ENCODE measurements at places on chromosomes 11 and 22.
A peak's percentile ranks its signal among the peaks of the same experiment; 100 is the strongest.

DNA sequence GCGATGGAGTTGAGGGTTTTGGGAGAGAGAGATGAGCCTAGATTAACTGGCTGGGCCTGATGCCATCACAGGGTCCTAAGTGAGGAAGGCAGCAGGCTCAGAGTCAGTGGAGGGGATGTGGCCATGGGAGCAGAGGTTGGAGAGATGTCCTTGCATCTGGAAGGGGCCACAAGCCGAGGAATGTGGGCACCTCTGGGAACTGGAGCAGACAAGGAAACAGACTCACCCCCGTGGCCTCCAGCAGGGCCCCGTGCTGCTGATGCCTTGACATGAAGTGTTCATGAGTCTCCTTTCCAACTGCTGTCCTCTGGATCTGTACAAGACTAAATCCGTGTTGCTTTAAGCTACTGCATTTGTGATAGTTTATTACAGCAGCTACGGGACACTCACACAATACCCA is 49.2 kb downstream of the SHISAL1 start:
- no peak for DNase-seq

DNA sequence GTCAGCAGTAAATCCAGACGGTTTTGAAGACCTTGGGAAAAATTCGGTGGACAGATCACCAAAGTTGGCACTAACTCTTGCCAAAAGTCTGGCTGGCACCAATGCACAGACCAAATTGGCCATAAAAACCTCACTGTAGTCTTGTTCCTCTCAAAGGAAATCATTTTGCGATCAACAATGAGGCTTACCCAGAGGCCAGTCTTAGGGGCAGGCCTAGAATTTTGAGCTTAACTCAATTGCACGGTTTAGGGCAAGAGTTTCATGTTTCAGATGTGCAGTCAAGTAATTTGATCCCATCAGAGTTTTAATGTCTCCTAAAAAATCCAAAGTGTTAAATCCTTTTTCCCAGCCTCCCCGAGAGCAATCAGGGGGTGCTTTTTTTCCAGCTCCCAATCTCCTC is 19.0 kb downstream of the MPPED2 start:
- DNase-seq = no peak

DNA sequence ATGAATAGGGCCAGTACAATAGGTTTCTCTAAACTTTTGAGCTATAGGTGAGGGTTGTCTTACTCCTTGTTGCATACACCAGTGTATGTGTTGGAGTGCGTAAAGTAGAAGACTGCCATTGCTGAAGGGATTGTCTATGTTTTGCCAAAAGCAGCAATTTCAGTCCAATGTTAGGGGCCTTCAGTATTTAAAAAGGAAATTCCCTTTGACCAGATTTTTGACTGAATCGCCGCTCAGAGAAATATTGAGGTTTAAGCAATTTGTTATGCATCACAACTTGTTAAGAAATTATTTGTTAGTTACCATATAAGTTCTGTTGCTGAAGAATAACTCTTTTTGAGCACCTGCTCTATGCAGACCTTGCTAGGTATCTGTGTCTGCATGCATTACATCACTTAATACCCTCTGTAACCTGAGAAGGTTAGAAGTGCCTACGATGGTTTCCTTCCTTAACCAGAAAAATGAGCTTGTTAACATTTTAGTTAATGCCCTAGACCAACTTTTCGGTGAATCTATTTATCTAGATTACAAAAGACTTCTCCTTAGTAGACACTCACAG is 33.9 kb downstream of the MMP20 start:
- DNase-seq = no peak

GRCh38 chr11:18769802-18770456 is 21.7 kb downstream of the PTPN5 start:
- no peak for DNase-seq

GRCh38 chr22:48794906-48795305 is 1032.8 kb downstream of the BRD1 start:
- DNase-seq = no peak

DNA sequence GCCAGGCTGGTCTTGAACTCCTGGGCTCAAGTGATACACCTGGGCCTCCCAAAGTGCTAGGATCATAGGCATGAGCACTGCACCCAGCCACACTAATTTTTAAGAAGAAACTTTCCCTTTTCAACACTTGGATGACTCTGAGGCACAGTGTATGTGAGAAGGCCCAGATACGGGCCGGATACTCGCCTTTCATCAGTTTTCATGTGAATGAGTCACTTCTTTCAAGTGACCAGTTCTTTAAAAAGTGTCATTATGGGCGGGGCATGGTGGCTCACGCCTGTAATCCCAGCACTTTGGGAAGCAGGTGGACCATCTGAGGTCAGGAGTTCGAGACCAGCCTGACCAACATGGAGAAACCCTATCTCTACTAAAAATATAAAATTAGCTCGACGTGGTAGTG is 120.8 kb downstream of the CTTN start:
- DNase-seq = no peak

DNA sequence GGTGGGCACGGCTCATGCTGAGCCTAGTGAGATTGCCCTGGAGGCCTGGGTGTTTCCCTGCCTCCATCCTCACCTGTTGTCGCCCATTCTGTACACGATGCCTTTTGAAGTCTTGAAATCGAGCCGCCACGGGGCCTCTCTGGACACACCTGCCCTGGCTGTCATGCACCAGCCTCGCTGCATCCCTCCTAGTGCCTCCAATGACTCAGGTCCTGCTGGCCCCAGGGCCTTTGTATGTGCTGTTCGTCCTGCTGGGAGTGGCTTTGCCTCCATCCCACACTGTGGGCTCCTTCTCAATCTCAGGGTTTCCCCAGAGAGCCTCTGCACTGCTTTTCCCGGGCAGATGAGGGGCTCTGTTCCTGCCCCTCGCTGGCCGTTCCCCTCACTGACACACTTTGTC is 8.9 kb upstream of the MYEOV start:
- DNase-seq = no peak

GRCh38 chr11:129458278-129458677 is 82.6 kb downstream of the BARX2 start:
- no peak for DNase-seq

DNA sequence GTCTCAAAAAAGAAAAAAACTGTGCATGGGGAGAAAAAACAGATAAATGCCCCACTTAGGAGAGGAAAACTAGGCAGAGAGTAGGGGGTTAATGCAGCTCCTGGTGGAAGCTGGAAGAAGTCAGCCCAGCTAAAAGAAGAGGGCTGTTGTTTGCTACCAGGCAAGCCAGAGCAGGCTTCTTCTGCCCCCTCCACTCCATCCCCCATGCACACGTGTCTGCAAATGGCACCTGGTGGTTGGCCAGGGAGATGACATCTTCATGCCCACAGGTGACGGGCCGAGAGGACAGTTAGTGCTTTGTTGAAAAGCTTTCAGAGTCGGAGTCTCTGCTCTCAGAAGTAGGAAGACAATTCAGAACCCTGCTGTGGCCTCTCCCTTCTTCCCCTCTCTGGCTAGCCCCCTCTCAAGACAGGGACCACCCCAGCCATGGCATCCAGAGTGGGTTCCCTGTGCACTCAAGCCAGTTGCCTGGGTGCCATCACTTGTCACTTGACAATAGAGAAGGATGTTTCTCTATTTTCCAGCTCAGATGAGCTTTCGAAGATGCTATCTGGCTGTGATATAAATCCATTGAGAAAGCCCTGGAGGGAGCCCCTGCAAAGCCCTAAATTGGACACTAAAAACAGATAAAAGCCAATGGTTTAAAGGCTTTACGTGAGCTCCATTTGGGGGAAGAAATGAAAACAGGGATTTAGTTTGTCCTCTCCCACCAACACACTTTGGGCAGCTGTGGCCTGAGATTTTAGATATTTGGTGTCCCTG is 142.0 kb downstream of the TRIM29 start:
- DNase-seq = peak; percentile 74

DNA sequence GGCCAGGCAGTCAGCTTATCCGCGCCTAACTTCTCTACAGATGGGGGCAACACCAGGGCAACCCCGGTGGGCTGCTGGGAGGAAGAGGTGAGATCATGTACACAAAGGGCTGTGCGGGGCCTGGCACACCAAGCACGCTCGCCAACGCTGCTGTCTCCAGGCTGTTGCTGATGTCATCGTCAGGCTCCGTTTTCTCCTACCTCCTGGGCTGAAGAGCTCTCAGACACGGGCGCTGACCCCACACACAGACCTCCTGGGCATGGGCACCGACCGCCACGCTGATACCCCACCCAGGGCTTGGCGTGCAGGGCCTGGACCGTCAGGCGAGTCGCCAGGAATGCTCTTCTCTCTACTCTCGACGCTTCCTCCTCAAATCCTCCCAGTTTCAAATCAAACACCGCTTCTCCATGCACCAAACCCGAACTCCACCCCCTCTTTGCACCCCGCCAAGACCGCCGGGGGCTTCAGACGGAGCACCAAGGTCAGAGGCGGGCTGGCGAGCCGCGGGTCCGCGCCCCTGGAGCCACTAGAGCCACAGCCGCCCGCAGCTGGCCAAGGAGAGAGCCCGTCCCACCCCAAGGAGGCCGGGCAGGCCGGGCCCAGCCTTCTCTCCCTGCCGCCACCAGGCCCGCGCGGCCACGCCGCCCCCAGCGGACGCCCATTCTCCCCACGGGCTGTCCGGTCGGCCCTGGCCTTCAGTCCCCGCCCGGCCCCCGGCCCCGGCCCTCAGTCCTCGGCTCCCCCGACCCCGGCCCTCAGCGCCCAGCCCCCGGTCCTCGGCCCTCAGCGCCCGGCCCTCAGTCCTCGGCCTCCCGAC is 772 bp downstream of the SBF1 start:
- DNase-seq = no peak

DNA sequence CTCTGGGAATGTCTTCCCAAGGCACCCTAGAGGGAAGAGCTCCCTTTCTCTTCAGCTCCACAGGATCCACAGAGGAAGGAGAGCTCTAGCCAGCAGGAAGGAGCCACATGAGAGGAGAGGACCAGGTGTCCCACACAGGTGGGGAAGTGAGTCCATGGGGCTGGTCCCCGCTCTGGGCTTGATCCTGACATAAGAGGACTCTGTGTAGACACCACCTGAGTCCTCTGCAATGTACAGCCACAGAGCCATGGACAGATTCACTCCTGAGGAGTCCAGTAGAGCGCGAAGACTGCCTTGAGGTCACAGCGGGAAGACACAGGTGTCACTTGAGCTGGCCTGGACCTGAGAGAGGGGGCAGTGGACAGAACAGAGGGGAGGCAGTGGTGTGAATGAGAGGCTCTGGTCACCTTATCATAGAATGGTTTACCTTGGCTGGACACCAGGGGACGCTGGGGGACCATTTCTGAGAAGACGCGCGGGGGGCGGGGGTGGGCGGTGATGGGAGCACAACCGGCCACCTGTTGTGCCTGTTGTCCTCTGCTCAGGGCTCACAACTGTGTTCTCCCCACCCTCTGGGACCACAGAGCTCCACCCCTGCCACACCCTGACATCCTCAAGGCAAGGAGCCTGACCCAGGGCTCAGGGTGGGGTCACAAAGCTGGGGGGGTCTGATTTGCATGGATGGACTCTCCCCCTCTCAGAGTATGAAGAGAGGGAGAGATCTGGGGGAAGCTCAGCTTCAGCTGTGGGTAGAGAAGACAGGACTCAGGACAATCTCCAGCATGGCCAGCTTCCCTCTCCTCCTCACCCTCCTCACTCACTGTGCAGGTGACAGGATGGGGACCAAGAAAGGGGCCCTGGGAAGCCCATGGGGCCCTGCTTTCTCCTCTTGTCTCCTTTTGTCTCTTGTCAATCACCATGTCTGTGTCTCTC is 128.2 kb downstream of the ZNF280B start:
- no peak for DNase-seq

GRCh38 chr22:17486313-17486712 is 77.0 kb upstream of the SLC25A18 start:
- DNase-seq = no peak

GRCh38 chr11:44632466-44633123 is 67.1 kb downstream of the CD82 start:
- DNase-seq = peak; percentile 69

DNA sequence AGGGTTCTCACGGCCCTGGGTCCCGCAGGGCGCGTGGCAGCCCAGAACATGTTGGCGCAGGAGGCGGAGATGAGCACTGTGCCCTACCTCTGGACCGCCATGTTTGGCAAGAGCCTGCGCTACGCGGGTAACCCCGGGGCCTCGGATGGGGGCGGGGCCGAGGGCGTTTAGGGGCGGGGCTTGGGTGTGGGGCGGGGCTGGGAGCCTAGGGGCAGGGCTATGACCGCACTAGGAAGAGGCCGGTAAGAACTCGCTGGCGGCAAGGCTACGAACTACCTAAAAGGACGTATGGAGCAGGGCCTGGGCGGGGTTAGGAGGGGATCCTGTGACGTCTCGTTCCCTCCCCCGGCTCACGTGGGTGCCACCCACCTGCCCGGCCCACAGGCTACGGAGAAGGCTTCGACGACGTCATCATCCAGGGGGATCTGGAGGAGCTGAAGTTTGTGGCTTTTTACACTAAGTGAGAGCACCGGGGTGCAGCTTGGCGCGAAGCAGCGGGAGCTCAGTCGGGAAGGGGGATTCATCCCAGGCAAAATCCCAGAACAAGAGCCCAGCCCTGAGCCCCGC is 2.8 kb upstream of the LZTR1 start:
- DNase-seq = peak; percentile 60

- no peak for DNase-seq
Observed at GRCh38 chr11:81979448-81979847, 754.2 kb downstream of the FAM181B start.

DNA sequence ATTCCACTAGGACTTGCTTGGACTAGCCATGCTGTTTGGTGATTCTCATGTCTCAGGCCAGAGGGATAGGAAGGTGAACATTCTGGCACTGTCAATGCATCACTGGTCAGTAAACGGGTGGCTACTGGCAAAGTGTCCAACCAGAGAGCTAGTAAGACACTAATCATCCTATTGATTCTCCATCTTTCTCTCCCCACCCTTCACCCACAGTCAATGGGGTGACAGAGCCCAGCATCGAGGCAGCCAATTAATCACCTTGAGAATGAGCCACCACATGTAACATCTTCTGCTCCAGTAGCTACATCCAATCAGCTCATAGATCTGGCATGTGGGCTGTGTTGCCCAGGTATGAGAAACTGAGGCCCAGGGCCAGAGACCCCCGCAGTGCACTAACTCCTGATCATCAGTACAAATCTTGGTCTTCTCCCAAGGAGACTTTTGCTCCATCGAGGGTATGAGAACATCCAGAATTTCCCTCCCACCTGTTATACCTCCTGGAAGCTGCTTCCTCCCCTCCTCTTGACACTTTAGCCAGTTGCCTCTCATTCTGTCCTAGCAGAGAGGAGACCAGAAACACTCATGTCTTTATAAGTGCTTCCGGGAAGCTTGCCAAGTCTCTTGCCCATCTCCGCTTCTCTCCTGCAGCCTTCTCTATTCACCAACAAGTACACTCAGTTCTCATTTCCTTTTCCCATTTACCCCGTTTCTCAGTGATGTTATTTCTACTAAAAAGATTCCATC is 17.0 kb downstream of the HTR3A start:
- DNase-seq = no peak

Measured in NCI-H526 (cell line).